ENCODE measurements at places on chromosomes 6 and 20. TPM values are rescaled to one million over a fixed set of nuclear protein-coding genes. Genes with fewer than 3 reads are reported as not detected.

DNA sequence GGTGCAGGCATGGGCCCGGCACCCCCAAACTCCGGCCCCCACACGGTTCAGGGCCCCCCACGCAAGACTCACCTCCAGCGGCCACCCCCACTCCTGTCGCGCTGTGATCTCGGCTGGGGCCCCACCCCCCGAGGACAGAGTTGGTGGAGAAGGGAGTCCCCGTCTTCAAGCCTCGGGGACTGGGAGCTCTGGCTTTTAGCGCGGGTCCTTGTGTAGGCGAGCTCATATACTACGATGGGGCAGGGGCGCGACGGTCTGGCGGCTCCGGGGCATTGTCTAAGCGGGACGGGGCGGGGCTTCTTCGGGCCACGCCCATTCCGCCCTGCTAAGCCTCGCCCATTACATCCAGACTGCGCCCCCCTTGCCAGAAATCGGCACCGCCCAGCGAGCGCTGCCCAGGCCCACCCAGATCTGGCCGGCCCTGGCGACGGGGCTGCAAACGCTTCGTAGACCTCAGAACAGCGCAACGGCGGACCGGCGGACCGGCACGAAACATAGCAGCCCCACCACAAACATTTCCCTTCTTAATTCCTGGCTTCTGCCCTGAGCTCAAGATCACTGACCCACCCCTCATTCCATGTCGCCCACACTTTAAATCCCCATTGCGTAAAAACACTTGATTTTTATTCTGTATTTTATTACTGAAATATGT lies 1.0 kb upstream of the DDAH2 start:
- peak; percentile 85 for DNase-seq

DNA sequence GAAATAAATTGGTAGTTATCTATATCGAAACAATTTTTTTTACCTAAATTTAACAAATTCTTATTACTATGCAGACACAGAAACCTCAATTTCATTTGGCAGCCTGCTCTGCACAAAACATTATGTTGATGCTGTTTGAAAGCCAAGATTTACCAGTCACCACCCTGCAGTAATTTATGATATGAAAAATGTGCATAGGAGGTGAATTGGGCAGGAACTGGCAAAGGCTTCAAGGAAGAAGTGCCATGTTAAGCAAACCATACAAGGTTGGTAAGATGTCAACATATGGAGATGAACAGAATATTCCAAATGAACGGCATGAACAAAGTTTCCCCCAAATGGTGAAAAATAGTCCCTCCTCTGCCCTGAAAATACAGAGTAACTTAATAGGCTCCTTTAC lies 54.2 kb upstream of the TAB2 start:
- DNase-seq = no peak

Gene APOBEC2
- not detected for total RNA-seq

GRCh38 chr6:2920671-2921112 lies 17.6 kb upstream of the SERPINB9 start:
- DNase-seq = no peak

DNA sequence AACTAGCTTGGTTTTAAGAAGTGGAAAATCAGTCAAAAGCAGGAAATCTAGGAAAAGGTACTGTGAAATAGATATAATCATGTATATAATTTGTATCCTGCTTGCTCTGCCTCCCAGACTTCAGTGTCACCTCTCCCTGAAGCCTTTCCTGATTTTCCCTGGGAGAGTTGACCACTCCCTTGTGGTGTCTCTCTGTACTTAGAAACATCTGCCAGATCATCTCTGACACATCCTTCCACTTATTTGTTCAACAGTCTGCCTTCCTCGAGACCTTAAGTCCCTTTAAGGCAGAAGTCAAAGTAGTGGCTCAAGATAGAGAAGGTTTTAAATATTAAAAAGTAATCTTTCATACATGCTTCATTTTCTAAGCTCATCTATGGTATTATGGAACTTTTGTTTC lies 236.5 kb downstream of the CDKAL1 start:
- DNase-seq = no peak

GRCh38 chr6:37283671-37284151 lies 25.8 kb upstream of the TMEM217 start:
- no peak for DNase-seq

Gene CYP21A2
- total RNA-seq = 0.43 TPM

Gene SLC4A11
- total RNA-seq = 2.4 TPM

Gene TGM3
- total RNA-seq = not detected

- DNase-seq = no peak
Measured at GRCh38 chr6:89081129-89081422, 525 bp downstream of the PNRC1 start.

Gene WFDC12
- not detected for total RNA-seq

Gene SOBP
- total RNA-seq = 1.4 TPM

DNA sequence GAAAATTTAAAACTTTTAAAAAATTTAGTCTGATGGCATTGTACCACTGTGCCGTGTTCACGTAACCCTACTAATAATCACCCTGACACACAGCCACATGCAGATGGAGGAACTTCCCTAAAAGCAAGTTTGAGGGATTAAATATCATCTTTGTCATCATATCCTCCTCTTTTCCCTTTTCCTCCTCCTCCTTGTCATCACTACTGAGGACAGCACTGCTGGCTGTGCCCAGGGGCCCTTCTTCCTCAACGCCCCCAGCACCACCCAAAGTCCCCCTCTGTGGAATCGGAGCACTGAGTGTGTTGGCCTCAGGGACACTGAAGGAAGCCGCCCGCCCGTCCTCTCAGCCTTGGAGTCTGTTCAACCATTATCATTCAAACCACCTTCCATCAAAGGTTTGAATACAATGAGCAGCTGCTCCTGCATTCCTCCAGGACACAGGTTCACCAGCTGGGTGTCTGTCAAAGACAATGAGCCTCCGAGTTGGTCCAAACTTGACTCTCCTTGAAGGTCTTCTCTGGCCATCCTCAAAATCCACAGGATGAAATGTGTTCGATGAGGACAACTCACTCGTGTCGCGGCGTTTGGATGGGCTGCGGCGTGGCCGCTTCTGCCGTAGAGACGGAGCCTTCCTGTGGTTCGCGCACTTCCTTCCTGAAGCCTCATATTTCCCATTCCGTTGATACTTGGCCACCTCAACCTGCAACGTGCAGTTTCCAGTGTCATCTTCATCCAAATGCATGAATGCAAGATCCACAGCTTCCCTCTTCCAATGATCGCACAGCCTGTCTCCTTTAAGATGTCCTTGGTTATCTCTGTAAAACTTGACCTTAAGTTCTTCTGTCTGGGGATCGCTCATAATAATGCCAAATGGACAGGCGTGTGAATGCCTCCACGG lies 23.3 kb downstream of the NQO2 start:
- peak; percentile 55 for DNase-seq

Measured in activated naive CD8-positive, alpha-beta T cell treated with anti-CD3 and anti-CD28 coated beads, Interleukin-2, amount 10 ng/mL, durations not matched to agents 7 days and 5 days (primary cell).